ENCODE measurements at places on chromosomes 1 and 21.

DNA sequence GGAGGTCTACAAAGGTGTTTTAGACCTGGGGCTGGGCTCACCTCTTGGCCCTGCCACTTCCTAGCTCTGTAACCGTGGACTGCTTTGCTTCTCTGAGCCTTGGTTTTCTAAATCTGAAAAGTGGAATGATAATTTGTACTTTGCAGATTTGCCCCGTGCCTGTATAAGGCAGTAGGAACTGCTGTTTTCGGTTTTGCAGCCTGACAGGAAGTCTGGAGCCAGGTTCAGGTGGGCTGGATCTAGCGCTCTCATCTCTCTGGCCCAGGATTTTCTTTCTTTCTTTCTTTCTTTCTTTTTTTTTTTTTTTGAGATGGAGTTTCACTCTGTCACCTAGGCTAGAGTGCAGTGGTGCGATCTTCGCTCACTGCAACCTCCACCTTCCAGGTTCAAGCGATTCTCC is 17.2 kb downstream of the IFNAR2 start:
- no peak for DNase-seq

DNA sequence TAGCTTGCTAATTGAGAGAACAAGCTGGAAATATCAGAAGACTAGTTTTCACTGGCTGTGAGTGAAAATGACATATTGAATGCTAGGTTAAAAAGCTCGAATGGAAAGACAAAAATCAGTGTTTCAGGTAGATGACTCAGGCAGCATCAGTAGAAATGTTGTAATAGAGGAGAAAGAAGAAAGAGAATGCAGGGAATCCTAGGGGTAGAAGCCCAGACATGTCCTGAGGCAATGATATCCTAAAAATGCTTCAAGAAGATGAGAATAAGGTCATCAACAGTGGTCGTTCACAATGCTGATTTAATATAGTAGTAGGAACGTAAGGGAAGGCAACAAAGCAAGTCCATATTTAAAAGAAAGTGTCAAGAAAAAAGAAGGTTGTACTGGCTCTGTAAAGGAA is 96.7 kb upstream of the HP1BP3 start:
- DNase-seq, result no peak

- no peak for DNase-seq
Measured at GRCh38 chr1:200224315-200224714, 185.5 kb downstream of the ZNF281 start.

DNA sequence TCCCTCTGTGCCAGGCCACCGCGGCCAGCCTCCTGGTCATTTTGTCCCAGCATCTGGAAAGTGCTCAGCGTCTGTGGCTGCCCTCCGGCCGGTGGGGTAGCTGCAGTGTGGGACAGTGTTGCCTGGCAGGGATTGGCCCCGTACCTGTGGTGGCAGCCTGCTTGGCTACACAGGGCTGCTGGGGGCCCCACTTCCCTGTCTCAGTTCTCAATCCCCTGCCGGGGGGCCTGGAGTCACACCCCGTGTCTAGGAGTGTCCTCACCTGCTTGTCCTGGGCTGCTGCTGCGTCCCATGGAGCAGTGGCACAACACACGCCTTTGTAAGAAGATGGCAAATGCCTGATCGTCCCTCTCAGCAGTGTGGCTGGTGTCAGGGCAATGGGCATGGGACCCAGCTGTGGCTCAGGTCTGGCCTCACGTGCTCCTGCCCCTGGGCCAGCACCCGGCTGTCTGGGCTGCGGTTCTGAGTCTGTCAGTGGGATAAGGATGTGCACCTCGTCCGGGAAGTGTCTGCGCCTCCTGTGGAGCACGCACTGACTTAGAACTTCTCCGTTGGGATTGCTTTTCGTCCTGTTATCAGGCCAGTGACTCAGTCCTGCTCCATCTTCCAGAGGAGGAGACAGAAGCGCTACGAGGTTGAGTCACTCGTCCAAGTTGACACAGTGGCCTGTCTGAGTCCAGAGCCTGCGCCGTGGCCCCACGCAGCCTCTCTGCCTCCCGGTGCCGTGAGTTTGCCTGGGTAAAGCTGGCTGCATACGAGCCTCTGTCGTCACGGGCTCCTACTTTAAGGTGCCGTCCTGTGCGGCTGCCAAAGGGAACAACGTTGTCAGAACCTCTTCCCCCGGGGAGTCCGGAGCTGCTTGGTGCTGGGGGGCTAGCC is 41.0 kb downstream of the CRYAA start:
- DNase-seq, result no peak

DNA sequence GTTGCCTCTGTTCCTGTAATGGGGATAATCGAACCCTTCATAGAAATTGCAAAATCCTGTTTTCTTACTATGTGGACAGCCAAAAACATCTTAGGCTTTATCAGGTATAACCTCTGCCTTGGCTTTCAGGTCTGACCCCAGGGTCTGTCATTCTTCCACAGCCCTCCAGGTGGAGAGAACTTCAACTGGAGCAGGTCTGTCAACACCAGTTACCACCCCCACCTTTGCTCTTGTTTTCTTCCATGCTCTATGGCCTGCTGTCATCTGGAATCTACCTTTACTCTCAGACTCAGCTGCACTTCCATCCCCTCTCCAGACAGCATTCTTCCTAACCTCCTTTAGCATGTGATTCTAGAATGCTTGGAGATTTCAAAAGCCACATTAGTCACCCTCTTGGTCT is 10.4 kb upstream of the GJA9 start:
- no peak for DNase-seq

DNA sequence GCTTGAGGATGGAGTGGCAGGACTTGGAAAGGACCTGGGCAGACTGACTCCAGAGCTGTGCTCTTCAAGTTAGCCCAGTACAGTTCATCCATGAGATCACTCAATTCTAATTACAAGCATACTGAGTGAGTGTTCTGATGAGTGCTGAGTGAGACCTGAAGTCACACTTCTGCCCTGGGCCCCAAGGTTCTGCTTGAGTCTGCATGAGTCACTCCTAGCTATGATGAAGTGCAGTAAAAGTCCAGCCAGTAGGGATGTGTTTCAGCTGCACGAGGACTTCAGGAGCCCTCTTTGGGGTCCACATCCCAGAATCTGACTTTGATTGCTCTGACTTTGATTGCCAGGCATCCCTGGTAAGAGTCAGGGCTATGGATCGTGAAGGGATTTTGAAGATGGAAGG is 35.8 kb downstream of the PLEKHA6 start:
- DNase-seq, result no peak

DNA sequence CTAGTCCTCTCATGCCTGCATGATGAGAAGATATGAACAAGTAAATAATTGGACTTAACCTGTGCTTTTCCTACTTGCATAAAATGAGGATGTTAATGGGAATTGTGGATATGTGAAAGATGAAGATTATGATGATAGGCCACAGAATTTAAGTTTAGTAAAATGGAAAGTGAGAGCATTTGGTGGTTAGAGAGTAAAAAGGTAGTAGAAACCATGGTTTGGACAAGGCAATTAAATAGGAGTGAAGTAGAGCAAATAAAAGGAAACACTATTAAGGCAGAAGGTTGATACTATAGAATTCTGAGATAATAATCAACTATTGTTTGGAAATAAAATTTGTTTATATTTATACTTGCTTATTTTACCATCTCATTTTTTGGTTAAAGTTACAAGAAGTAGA is 1162.5 kb downstream of the MRPL39 start:
- DNase-seq, result no peak

GRCh38 chr1:233607252-233608119 is 6.4 kb upstream of the KCNK1 start:
- DNase-seq, result no peak

GRCh38 chr1:161137881-161138280 is 5.4 kb upstream of the DEDD start:
- no peak for DNase-seq

GRCh38 chr1:79457562-79458224 is 451.2 kb upstream of the ADGRL4 start:
- no peak for DNase-seq

DNA sequence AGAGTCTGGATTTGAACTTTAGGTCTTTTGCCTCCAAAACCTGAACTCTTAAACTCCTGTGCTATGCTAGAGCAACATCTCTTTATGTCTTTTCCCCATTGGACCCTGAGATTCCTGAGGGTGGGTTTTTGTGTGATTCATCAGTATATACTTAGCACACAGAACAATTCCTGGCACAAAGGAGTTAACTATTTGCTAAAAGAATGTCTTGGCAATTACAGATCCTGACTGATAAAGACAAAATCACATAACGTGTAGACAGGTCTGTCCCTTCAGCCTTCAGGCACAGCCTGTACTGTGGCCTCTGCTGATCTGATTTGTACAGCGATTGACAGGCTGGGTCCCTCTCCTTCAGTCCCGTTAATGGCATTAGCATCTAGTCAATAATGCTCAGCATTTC is 162.4 kb upstream of the BEND5 start:
- DNase-seq, result no peak

GRCh38 chr1:202616355-202616915 is 93.8 kb downstream of the SYT2 start:
- DNase-seq, result no peak

DNA sequence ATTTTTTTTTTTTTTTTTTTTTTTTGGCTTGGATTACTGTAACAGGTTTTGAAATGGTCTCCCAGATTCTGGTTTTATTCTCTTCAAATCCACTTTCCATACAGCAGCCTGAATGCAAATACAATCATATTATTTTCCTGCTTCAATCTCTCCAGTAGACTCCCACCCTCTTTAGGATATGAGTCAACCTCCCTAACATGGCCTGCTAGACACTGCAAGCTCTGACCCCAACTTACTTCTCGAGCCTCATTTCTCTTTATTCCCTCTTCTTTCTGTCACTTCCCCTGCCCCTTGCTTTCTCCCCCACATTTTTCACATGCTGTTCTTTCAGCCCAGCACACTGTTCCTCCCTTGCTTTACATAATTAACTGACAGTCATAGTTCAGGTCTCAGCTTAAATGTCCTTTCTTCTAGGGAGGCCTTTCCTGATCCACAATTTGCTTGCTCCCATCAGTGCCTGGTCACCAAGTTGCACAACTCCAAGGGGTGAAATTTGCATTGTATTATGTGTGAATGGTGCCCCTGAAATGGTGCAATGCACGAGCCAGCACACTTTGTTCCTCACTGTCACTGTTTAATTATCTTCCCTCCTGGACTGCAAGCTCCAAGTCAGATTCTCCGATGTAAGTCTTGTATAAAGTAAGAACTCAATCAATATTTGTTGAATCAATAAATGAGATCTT is 22.1 kb upstream of the IL19 start:
- DNase-seq, result no peak

All from stimulated activated CD8-positive, alpha-beta memory T cell treated with anti-CD3 and anti-CD28 coated beads, Interleukin-2, amount 100 ng/mL, for 1 hour (primary cell).